Stimulated activated CD4-positive, alpha-beta T cell treated with anti-CD3 and anti-CD28 coated beads, Interleukin-15, amount 100 ng/mL, for 1 hour (primary cell): ENCODE measurements at places on chromosomes 1 and 21.

- DNase-seq = no peak
Observed at GRCh38 chr1:75600781-75601180, 10.1 kb downstream of the SLC44A5 start.

GRCh38 chr1:82762829-82763532 is 962.2 kb downstream of the ADGRL2 start:
- DNase-seq = no peak

GRCh38 chr1:30242168-30242567 is 481.2 kb downstream of the MATN1 start:
- DNase-seq = no peak

DNA sequence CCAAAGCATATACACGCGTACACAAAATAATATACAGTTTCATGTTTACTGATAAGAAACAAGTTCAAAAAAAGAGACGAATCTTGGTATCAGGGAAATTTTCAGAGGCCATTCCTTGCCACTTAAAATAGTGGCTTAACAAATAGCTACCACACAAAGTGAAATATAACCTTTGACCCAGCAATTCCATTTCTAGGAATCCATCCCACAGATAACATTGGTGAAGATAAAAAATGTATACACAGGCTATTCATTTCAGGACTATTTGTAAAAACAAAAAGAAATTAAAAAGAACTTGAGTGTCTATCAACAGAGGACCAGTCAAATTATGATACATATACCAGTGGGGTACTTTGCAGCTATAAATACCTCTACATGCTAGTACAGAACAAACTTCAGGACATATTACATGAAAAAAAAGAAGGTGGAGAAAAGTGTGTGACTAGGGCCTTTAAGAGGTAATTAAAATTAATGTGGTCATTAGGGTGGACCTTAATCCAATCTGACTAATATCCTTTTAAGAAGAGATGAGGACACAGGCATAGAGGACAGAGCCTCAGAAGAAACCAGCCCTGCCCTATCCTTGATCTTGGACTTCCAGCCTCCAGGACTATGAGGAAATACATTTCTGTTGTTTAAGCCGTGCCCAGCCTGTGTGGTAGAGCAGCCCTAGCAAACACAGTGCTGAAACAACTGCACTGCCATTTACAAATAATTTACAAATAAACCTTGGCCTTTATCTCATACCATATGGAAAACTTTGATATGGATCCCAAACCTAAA is 7.8 kb downstream of the UBE2G2 start:
- DNase-seq = no peak

DNA sequence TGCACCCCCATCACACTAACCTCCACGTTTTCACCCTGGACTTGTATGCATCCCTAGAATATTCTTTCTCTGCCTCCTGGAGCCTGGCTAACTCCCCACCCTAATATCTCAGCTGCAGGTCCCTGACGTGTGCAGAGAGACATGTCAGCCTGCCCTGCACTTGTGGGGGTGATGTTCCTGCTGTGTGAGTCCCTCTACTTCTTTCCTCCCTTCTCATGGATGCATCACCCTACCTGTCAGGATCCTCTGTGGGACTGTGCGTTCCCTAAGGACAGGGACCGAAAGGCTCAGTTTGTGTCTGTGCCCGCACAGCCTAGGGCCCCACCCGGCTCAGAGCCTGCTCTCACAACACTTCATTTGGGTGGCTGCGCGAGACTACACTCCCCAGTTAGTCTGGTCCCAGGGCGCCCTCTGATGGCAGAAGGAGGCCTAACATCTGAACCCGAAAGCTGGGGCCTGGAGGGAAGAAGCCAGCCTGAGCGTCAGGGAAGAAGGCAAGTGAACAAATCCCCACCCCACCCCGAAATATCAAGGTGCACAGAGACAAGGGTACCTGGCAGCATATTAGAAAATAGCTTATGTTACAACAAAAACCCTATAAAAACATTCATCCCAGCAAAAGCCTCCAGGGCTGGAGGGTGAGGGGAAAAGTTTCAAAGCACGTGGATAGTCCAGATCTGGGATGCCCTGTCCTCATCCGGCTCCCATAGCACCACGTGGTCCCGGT is 3.7 kb downstream of the CD52 start:
- peak; percentile 89 for DNase-seq

- no peak for DNase-seq
Observed at GRCh38 chr1:55446351-55446750, 231.2 kb upstream of the USP24 start.

DNA sequence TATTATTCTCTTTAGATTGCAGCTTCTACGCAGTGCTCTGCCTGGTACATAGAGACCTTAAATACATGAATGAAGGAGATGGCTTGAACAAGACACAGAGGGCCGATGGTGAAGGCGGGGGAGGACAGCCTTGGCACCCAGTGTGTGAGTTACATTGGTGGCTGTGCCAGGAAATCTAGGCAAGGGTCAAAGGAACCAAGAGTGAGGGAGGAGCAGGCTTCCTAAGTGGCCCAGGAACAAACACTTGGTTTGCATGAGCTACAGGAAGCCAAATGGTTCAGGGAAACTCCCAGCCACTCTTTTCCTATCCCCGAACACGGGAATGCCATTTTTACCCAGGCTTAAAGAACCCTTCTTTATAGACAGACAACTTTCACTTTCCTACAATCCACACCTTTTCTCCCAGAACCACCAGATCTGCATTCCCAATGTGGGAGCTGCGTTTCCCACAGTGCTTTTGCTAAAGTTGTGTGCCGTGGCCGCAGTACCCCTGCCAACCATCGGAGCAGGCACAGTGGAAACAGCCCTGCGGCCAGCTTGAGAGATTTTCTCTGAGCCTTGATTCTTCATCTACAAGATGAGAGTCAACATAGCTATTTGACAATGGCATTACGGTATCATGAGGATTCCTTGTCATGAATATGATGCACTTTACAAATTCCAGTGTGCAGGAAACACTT is 3.5 kb upstream of the CLEC20A start:
- no peak for DNase-seq

DNA sequence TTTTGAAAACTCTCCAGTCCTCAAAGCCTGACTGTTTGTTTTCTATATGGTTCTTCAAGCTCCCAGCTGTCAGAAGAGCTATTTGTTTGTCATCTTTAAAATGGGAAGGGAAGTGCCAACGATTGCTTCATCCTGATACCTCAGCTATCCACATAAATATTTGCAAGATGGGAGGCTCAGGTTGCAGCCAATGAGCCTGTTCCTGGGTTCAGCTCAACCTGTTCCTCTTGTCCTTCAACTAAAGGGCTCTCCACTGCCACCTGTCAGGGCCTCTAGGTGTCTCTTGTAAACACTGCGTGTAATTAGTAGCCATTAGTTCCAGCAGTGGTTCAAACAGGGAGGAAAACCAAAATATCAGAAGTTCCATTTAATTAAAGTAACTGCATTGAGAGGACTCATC is 445.1 kb downstream of the AJAP1 start:
- no peak for DNase-seq

DNA sequence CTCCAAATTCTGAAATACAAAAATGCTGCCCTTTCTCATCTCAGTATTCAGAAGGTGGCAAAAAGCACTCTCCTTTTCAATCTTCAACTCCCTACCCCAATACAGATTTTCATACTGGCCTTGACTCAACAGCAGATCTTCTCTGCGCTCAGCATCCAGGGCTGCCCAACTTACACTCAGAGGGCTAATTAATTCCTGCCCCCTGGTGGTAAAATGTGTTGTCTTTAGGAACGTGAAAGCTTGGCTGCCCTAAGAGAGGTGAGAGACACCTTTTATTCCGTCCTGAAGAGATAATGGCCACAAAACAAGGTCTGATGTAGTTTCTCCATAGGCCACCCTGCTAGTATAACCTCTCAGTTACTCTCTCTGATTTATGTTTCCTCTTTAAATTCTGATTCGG is 25.0 kb downstream of the KRTAP24-1 start:
- no peak for DNase-seq

GRCh38 chr21:46560568-46561444 is 44.1 kb downstream of the S100B start:
- no peak for DNase-seq

GRCh38 chr1:156281281-156281680 is 1.3 kb downstream of the SMG5 start:
- DNase-seq = peak; percentile 41

DNA sequence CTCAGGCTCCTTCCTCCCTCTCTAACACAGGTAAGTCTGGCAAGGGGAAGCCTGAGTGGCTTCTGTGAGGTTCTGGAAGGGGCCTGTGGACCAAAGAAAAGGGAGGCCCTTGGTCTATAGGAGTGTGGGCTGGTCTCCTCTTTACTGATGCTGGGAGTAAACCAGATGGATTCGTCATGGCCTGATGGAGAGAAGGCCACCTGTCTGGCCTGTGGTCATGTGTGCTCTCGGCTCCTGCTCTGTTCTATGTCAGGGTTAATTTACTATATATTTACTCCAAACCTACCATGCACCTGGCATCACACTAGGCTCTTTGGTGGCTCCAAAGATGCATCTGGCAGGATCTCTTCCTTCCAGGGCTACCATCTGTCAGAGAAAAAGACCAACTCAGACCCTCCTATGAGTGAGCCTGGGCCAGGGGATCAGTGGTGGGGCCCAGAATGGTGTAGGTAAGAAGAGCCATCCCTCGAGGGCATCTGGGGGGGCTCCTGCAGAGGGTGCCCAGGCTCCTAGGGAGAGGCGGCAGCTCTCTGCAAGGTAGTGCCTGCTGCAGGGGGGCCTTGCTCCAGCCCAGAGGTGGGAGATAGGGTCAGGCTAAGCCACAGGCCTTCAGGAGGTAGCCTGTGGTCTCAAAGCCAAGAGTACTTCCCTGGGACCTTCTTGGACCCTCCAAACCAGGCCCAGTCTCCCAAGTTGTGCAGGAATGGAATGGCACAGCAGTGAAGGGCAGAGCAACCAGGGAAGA is 68.2 kb upstream of the SELENON start:
- DNase-seq = no peak

- no peak for DNase-seq
Observed at GRCh38 chr1:77888781-77889642, 588 bp downstream of the NEXN start.

DNA sequence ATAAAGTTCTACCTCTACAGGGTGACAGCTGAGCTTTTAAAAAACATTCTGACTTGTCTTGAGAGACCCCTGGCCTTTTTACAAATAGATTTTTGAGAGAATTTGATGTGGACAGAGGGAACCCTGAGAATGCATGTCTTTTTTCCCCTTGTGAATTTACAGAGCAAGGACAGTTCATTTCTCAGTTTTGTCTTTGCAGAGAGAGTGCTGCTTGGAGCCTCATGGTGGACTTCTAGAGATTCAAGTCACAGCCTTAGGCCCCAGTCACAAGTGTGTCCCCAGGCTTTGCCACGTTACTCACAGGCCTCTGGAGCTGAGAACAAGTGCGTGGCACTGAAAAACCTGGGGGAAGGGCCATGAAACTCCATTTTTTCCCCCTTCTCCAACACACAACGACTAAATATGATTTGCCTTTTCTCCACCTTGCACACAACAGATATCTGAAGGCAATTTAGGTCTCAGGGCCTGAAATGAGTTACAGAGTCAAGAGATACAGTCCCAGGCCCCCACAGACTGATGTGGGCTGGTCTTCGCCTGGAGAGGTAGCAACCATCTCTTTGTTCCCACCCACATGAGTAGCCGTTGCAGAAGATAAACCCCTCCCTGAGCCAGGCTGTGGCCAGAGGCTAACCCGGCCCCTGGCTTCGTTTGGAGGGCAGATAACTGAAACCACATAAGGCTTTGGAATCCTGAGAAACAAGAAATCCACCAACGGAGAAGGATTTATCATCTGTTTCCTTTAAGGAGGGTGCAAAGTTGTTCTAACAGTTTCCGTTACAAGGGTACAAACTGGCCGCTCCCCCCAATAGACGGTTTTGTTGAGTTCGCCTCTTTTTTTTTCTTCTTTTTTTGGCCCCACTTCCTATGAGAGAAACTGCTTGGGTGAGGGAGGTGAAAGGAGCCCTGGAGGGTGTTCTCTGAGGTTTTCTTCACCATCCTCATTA is 1.0 kb upstream of the PIGV start:
- DNase-seq = no peak

GRCh38 chr1:167292216-167292615 is 71.5 kb downstream of the POU2F1 start:
- DNase-seq = no peak

DNA sequence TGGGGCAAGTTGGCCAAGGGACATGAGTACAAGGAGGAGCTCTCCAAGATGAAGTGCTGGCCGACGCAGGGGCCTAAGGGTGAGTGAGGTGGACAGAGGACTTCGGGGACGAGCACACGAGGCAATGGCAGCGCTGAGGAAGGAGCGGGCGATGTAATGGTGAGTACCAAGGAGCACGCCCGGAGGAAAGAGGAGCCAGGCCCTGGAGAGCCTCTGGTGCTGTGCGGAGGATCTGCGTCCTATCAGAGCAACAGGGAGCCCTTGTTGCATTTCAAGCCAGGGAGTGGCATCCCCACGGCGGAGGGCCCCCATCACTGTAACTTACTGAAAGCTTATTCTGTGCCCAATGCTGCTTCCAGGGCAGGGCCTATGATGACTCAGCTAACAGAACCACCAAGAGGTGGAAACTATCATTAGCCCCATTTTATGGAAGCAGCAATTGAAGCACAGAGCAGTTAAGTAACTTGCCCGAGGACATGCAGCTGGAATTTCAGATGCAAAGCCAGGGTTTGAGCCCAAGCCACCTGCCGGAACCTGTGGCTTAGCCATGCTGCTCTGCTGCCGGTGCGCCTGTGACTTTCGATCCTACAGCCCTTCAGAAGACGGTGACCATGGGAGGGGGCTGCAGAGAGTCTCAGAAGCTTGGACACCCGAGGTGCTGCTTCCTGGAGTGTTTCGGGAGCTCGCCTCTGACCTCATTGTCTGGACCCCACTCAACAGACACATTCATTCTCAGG is 17.6 kb upstream of the AJAP1 start:
- no peak for DNase-seq

DNA sequence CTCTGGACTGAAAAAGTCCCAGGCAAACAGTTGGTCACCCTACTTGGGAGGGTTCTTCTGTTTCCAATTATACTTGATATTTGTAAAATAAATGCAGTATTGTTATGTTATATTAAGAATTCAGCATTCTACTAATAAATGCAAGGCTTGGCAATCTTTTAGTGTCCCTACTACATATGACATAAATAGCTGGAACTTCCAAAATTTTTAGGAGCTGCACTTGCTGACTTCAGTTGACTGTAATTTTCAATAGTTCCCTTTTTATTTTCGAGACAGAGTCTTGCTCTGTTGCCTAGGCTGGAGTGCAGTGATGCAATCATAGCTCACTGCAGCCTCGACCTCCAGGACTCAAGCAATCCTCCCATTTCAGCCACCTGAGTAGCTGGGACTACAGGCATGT is 20.0 kb downstream of the FOXD3 start:
- no peak for DNase-seq

GRCh38 chr1:24954022-24954421 is 23.9 kb upstream of the RUNX3 start:
- DNase-seq = no peak

- DNase-seq = no peak
Observed at GRCh38 chr1:34270181-34270580, 93.5 kb downstream of the C1orf94 start.

- no peak for DNase-seq
Observed at GRCh38 chr1:246373828-246374569, 133.1 kb downstream of the SMYD3 start.

GRCh38 chr21:45280969-45281368 is 6.7 kb downstream of the POFUT2 start:
- no peak for DNase-seq

GRCh38 chr1:213444224-213444623 is 393.2 kb downstream of the RPS6KC1 start:
- no peak for DNase-seq
